ENCODE measurements at places on chromosomes 4 and X.

DNA sequence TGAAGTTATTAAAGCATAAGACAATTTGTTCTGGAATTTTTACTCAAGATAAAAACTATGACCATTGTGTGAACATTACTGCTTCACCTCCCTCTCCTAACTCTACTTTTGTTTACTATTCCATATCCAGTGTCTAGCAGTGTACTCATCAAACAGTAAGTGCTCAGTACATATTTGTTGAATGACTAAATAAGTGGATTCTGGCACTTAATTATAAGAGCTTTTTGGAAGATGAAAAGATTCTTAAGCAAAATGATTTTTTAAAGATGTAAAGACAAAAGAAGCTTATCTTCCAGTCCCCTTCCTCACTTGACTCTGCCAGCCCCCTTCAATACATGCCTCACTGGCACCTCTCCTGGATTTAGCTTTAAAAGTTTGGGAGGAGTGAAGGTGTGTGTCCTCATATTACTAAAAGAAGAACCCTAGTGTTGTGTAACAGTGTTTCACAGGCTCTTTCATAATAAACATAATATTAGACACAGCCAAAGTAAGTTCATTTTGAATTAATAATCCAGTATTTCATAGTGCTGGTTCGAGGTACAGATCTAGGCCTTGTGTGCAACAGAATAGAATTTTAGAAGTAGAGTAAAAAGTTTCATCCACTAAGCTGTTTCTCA is 53.0 kb downstream of the GAB1 start:
- no peak for DNase-seq

- DNase-seq, result no peak
Measured at GRCh38 chrX:22012051-22012450, 20.1 kb upstream of the PHEX start.

GRCh38 chr4:15501941-15502340 is 32.3 kb downstream of the CC2D2A start:
- no peak for DNase-seq

- no peak for DNase-seq
Measured at GRCh38 chr4:13329340-13329850, 154.7 kb downstream of the RAB28 start.

GRCh38 chrX:26613956-26614355 is 398.0 kb downstream of the MAGEB5 start:
- DNase-seq, result no peak

- DNase-seq, result no peak
Measured at GRCh38 chr4:72977936-72978485, 91.5 kb downstream of the COX18 start.

All from urinary bladder (tissue), 4 donors.